Lung (tissue), 17 donors: ENCODE measurements at places on chromosomes 3 and 15. TPM values are rescaled to one million over a fixed set of nuclear protein-coding genes. Genes with fewer than 3 reads are reported as not detected.

DNA sequence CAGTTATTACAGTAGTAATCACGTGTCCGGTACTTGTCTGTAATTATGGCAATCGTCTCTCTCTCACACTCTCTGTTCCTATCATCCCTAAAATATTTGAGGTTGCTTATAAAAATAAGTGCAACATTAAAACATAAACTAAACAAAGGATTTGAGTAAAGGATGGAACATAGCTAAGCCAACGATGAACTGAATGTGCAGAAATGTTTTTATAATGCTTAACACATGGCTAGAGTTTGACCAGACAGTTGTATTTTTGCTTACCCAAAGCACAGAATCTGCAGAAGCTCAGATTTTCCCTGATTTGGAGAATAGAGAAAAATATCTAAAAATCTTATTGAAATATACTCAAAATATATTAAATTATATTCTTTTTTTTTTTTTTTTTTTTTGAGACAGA, 1030.9 kb downstream of the NAALADL2 start:
- no peak overlapping the region for H3K4me3 ChIP-seq
- no peak overlapping the region for H3K27ac ChIP-seq

DNA sequence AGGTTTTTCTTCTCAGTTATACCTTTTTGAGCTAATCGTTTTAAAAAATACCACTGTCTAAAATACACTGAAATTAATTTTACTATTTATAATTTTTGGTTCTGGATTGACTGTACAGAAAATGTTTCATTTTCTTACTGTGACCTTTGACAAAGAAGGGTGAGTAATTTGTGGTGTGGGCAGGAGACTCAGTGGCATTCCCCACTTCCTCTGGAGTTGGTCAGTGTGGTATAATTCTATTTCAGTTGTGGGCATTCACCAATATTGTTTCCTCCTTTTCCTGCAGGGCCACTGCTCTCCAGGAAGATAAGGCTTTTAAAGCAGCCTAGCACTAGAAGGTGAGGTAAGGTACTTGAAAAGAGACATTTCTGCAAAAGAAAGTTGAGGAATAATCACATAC, 6.5 kb downstream of the DAG1 start:
- H3K27ac ChIP-seq = no peak overlapping the region
- no peaks in the 10 kb centered on the region for H3K4me1 ChIP-seq
- H3K27me3 ChIP-seq = no peaks in the 10 kb centered on the region
- no peak for DNase-seq

DNA sequence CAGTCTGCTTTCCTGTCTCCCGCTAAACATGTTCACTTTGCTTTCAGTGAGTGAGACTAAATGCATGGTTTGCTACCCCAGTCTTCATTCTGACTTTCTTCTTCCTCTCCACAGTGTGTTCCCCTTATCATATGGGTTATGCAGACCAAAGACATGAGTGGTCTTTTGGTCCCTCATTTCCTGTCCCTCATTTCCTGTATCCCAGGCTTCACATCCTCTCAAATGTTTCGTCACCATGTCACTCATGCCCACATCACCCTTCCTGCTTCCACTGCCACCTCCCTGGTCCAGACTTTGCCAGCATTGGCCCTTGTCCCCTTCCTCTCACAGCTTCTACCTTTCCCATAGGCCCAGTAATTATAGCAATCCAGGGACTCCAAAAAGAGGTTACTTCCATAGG, 209.0 kb downstream of the MYRIP start:
- no peak overlapping the region for H3K27ac ChIP-seq
- no peaks in the 10 kb centered on the region for H3K27me3 ChIP-seq
- H3K4me3 ChIP-seq = no peak overlapping the region

- no peak overlapping the region for H3K27ac ChIP-seq
- no peak overlapping the region for H3K4me3 ChIP-seq
- DNase-seq = no peak
These were observed 13.0 kb downstream of the CALML4 start for GRCh38 chr15:68192117-68192516.

- no peak overlapping the region for H3K4me3 ChIP-seq
- H3K36me3 ChIP-seq = peaks cover 3% of the 10 kb centered on the region
- no peaks in the 10 kb centered on the region for H3K27me3 ChIP-seq
These were observed 37.1 kb downstream of the ABHD17C start for GRCh38 chr15:80732167-80732566.

GRCh38 chr3:191566469-191566868, 105.5 kb downstream of the PYDC2 start:
- no peaks in the 10 kb centered on the region for H3K36me3 ChIP-seq
- H3K27me3 ChIP-seq = no peaks in the 10 kb centered on the region
- H3K4me3 ChIP-seq = no peak overlapping the region
- H3K4me1 ChIP-seq = no peaks in the 10 kb centered on the region

GRCh38 chr3:71444861-71445259, 138.7 kb downstream of the FOXP1 start:
- no peaks in the 10 kb centered on the region for H3K36me3 ChIP-seq
- no peak overlapping the region for H3K4me3 ChIP-seq
- no peak overlapping the region for H3K27ac ChIP-seq
- no peaks in the 10 kb centered on the region for H3K27me3 ChIP-seq

- no peaks in the 10 kb centered on the region for H3K36me3 ChIP-seq
- H3K27ac ChIP-seq = no peak overlapping the region
- H3K27me3 ChIP-seq = no peaks in the 10 kb centered on the region
These were observed 1061.4 kb downstream of the OTOL1 start for GRCh38 chr3:162558016-162558415.

- peak; percentile 58 for DNase-seq
- H3K4me1 ChIP-seq = no peaks in the 10 kb centered on the region
- H3K4me3 ChIP-seq = no peak overlapping the region
- no peak overlapping the region for H3K27ac ChIP-seq
- no peaks in the 10 kb centered on the region for H3K27me3 ChIP-seq
- no peaks in the 10 kb centered on the region for H3K36me3 ChIP-seq
These were observed 90.9 kb downstream of the SAMMSON start for GRCh38 chr3:70090322-70090913.

- peaks cover 17% of the 10 kb centered on the region for H3K36me3 ChIP-seq
- no peaks in the 10 kb centered on the region for H3K4me1 ChIP-seq
- no peaks in the 10 kb centered on the region for H3K27me3 ChIP-seq
- H3K27ac ChIP-seq = no peak overlapping the region
- no peak for DNase-seq
These were observed 69.1 kb downstream of the HERC2 start for GRCh38 chr15:28252831-28253230.

- no peak overlapping the region for H3K4me3 ChIP-seq
- H3K4me1 ChIP-seq = no peaks in the 10 kb centered on the region
- H3K27ac ChIP-seq = no peak overlapping the region
- H3K36me3 ChIP-seq = no peaks in the 10 kb centered on the region
- no peak for DNase-seq
These were observed 143.5 kb upstream of the SOX2 start for GRCh38 chr3:181568248-181568647.

- peak; percentile 70 for DNase-seq
- peaks cover 9% of the 10 kb centered on the region for H3K4me1 ChIP-seq
- no peaks in the 10 kb centered on the region for H3K27me3 ChIP-seq
These were observed 48.0 kb upstream of the SCAANT1 start for GRCh38 chr3:63960048-63960711.

- DNase-seq = no peak
- no peak overlapping the region for H3K27ac ChIP-seq
- H3K4me1 ChIP-seq = no peaks in the 10 kb centered on the region
- no peaks in the 10 kb centered on the region for H3K36me3 ChIP-seq
- H3K4me3 ChIP-seq = no peak overlapping the region
These were observed 105.6 kb downstream of the GTPBP8 start for GRCh38 chr3:113096188-113096892.

- no peak overlapping the region for H3K4me3 ChIP-seq
- DNase-seq = peak; percentile 69
- peaks cover 5% of the 10 kb centered on the region for H3K36me3 ChIP-seq
- no peaks in the 10 kb centered on the region for H3K27me3 ChIP-seq
- no peaks in the 10 kb centered on the region for H3K4me1 ChIP-seq
These were observed 328.3 kb downstream of the PLCL2 start for GRCh38 chr3:17213102-17213501.

- peak overlapping the region; percentile 94 for H3K4me3 ChIP-seq
- peaks cover 2% of the 10 kb centered on the region for H3K36me3 ChIP-seq
- no peak for DNase-seq
- H3K27me3 ChIP-seq = no peaks in the 10 kb centered on the region
These were observed 401 bp downstream of the RAMAC start for GRCh38 chr15:82986442-82986780.

- H3K4me1 ChIP-seq = no peaks in the 10 kb centered on the region
- H3K27ac ChIP-seq = no peak overlapping the region
- H3K36me3 ChIP-seq = no peaks in the 10 kb centered on the region
- DNase-seq = no peak
These were observed 54.8 kb upstream of the LARS2 start for GRCh38 chr3:45333549-45333948.

DNA sequence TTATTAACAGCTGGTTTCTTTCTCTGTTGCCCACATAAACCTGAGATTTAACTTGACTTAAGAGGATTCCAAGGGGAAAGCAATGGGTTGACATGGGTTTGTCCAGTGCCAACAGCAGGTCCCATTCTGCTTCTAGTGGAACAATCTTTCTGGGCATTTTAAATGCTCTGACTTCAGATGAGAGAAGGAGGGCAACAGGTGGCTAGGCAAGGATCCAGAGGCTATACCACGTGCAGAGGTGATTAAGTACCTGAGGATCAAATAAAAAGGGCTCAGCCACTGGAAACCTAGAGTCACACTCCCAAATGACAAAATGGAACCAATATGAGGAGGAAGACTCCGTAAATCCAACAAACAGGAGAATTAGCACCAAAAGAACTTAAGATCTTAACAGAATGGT, 28.5 kb downstream of the CMTM6 start:
- H3K4me1 ChIP-seq = peaks cover 9% of the 10 kb centered on the region
- no peak overlapping the region for H3K27ac ChIP-seq
- no peak for DNase-seq
- H3K27me3 ChIP-seq = no peaks in the 10 kb centered on the region
- no peak overlapping the region for H3K4me3 ChIP-seq

DNA sequence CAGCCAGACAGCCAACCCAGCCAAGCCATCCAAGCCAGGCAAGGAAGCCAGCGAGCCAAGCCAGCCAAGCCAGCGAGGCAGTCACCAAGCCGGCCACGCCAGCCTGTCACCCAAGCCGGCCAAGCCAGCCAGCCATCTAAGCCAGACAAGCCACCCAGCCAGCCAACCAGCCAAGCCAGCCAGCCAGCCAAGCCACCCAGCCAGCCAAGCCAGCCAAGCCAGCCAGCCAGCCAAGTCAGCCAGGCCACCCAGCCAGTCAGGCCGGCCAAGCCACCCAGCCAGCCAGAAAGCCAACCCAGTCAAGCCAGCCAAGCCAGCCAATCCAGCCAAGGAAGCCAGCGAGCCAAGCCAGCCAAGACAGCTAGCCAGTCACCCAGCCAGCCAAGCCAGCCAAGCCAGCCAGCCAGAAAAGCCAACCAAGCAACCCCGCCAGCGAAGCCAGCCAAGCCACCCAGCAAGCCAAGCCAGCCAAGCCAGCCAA, 201.2 kb downstream of the GOLGA6L6 start:
- H3K4me1 ChIP-seq = no peaks in the 10 kb centered on the region
- H3K27me3 ChIP-seq = no peaks in the 10 kb centered on the region
- H3K27ac ChIP-seq = no peak overlapping the region
- DNase-seq = no peak
- H3K4me3 ChIP-seq = no peak overlapping the region

GRCh38 chr15:92584105-92584504, 71.5 kb downstream of the FAM174B start:
- peak; percentile 72 for DNase-seq
- no peak overlapping the region for H3K4me3 ChIP-seq
- H3K4me1 ChIP-seq = peaks cover 5% of the 10 kb centered on the region

GRCh38 chr3:64837126-64837738, 149.4 kb upstream of the ADAMTS9 start:
- no peak overlapping the region for H3K27ac ChIP-seq
- no peaks in the 10 kb centered on the region for H3K4me1 ChIP-seq
- H3K27me3 ChIP-seq = no peaks in the 10 kb centered on the region
- DNase-seq = no peak

- no peaks in the 10 kb centered on the region for H3K36me3 ChIP-seq
- no peaks in the 10 kb centered on the region for H3K4me1 ChIP-seq
- no peaks in the 10 kb centered on the region for H3K27me3 ChIP-seq
- no peak for DNase-seq
- no peak overlapping the region for H3K27ac ChIP-seq
- H3K4me3 ChIP-seq = no peak overlapping the region
These were observed 28.5 kb downstream of the OSTN start for GRCh38 chr3:191227541-191227940.

GRCh38 chr3:186290796-186291195, 71.2 kb downstream of the DGKG start:
- H3K27me3 ChIP-seq = no peaks in the 10 kb centered on the region
- H3K4me1 ChIP-seq = no peaks in the 10 kb centered on the region
- H3K27ac ChIP-seq = no peak overlapping the region

GRCh38 chr3:150460484-150460883, 52.4 kb downstream of the TSC22D2 start:
- no peaks in the 10 kb centered on the region for H3K27me3 ChIP-seq
- H3K36me3 ChIP-seq = peaks cover 5% of the 10 kb centered on the region
- no peak for DNase-seq
- H3K4me1 ChIP-seq = peaks cover 7% of the 10 kb centered on the region

GRCh38 chr15:64209680-64210334, 47.0 kb upstream of the PPIB start:
- H3K4me1 ChIP-seq = no peaks in the 10 kb centered on the region
- DNase-seq = no peak
- H3K36me3 ChIP-seq = peaks cover 8% of the 10 kb centered on the region
- no peak overlapping the region for H3K27ac ChIP-seq

- peaks cover 26% of the 10 kb centered on the region for H3K27me3 ChIP-seq
- H3K4me3 ChIP-seq = no peak overlapping the region
- no peaks in the 10 kb centered on the region for H3K4me1 ChIP-seq
- no peaks in the 10 kb centered on the region for H3K36me3 ChIP-seq
- no peak for DNase-seq
- peak overlapping the region; percentile 6 for H3K27ac ChIP-seq
These were observed 2.6 kb downstream of the LTF start for GRCh38 chr3:46462111-46462510.

DNA sequence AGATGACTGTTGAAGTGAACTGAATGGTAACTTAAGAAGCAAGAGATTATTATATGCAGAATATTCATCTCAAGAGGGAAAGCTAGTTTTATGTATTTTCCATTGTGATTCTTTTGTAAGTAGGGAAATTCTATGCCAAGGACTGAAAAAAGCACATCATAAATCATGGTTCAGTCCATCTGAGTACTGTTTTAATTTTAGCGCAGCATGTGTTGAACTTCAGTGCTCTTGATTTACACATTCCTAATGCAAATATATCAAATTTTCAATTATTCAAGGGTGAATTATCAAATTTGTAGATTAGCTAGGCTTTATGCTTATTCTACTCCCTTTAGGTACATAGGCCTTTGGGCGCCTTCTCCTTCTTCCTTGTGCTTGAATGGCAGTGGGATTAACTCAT, 50.3 kb upstream of the TCF12 start:
- no peak overlapping the region for H3K27ac ChIP-seq
- no peaks in the 10 kb centered on the region for H3K36me3 ChIP-seq
- no peaks in the 10 kb centered on the region for H3K27me3 ChIP-seq
- H3K4me1 ChIP-seq = no peaks in the 10 kb centered on the region

SIDT1 gene
- 5.0 TPM for total RNA-seq

SCAPER gene
- 32.0 TPM for total RNA-seq

SUCLG2 gene
- 68.4 TPM for total RNA-seq

MYD88 gene
- total RNA-seq = 35.4 TPM

NR2F2 gene
- 73.5 TPM for total RNA-seq

VILL gene
- 26.8 TPM for total RNA-seq

ARL6IP5 gene
- total RNA-seq = 132 TPM

DNAJB8 gene
- total RNA-seq = not detected

SH3GL3 gene
- 8.4 TPM for total RNA-seq

CSTA gene
- 6.5 TPM for total RNA-seq

PLOD2 gene
- 24.7 TPM for total RNA-seq

PP2D1 gene
- total RNA-seq = not detected

THPO gene
- 0.17 TPM for total RNA-seq

FAM131A gene
- 21.4 TPM for total RNA-seq

PATL2 gene
- 2.4 TPM for total RNA-seq

CCDC39 gene
- 6.7 TPM for total RNA-seq

RARB gene
- 5.4 TPM for total RNA-seq

PRICKLE2 gene
- 88.0 TPM for total RNA-seq

FETUB gene
- not detected for total RNA-seq

GP9 gene
- 0.40 TPM for total RNA-seq

MORC1 gene
- not detected for total RNA-seq
